ENCODE measurements at places on chromosomes 2 and 18.

DNA sequence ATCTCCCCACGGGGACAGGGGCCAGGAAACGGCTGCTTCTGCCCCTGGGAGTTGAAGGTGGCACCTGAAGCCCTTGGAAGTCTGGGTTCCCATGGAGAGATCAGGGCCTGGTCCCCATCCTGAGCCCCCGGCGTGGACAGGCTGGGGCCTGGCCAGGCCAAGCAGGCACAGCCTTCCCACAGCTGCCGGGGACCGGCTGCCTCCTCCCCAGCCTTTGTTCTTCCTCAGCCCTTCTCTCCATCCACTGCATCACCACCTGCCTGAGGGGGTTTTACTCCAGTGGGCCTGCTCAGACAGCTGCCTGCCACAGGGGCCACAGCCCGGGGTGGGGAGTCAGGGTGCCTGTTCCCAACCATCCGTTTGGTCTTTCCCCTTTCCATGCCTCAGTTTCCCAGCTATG, 187.7 kb downstream of the INHBB start:
- no peak for DNase-seq

- no peak for DNase-seq
These were observed 31.4 kb upstream of the ZNG1B start for GRCh38 chr2:113406114-113406513.

DNA sequence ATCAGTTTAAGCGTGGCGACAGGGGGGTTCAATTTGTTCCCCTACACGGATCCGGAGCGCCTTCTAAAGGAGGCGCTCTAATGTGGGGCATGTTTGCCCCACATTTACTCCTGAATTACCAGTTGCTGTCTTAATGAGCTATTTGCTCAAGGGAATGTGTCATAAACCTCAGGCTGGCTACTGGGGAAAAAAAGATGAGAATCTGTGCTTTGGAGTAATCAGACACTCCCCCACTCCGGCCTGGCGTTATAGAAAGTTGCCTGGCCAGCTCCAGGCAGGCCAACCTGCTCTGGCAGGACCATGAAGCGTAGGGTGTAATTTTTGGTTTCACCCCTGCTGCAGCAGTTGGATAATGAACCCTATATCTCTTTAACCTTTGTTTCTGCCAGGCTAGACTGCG, 31.0 kb upstream of the MAP3K20 start:
- no peak for DNase-seq

GRCh38 chr2:121405233-121405632, 120.2 kb upstream of the TFCP2L1 start:
- no peak for DNase-seq

DNA sequence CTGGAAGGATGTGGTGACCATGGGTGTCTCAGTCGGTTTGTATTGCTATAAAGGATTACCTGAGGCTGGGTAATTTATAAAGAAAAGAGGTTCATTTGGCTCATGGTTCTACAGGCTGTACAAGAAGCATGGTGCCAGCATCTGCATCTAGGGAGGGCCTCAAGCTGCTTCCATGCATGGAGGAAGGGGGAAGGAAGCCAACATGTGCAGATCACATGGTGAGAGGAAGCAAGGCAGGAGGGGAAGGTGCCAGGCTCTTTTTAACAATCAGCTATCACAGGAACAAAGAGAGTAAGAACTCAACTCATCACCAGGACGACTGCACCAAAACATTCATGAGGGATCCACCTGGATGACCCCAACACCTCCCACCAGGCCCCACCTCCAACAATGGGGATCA, 209.4 kb downstream of the CDH20 start:
- no peak for DNase-seq

GRCh38 chr2:203802342-203803052, 65.1 kb upstream of the CTLA4 start:
- no peak for DNase-seq

- DNase-seq = no peak
These were observed 144.3 kb downstream of the MYO3B start for GRCh38 chr2:170322140-170322766.

- no peak for DNase-seq
These were observed 65.1 kb downstream of the LOXHD1 start for GRCh38 chr18:46591783-46592391.

- DNase-seq = no peak
These were observed 217.7 kb downstream of the TNS1 start for GRCh38 chr2:217784996-217785543.

- DNase-seq = no peak
These were observed 53.1 kb downstream of the CWC22 start for GRCh38 chr2:179954026-179954425.

Measured in NCI-H2171 (cell line).